ENCODE measurements at places on chromosomes 7 and 10.

- DNase-seq, result no peak
Observed at GRCh38 chr7:77482015-77482414, 55.1 kb upstream of the PTPN12 start.

GRCh38 chr7:1818575-1819258, 148.6 kb downstream of the ELFN1 start:
- peak; percentile 57 for DNase-seq

DNA sequence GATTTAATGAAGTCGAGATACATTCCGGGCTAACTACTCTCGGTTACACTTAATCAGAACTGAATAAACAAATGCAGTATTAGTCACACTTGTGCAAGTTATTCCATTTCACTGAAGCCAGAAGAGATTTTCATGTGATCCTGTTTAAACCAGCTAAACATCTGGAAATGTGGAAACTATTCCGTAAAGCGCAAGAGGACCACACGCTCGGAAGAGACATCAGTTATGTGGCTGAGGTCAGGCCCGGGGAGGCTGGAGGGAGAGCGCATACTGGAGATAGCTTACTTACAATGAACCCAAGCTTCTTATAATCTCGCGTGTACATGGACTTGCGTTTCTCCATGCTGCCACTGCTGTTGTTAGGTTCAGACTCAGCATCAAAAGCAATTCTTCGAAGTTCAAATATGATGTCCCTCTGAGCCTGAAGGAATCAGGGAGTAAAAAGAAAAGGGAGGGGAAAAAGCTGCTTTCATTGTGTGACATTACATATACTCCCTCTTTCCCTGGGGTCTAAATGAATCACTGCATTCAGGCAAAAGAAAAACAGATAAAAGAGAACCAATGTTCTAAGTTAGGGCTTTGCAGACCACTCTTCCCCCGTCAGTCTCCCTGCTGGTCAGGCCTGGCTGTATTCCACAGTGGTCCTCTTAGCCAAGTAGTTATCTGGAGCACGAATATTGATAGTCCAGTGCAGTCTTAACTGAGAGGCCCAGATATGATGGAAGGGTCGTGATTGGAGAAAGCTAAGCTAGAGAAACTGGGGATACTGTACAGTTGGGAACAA, 237.4 kb downstream of the ELMO1 start:
- DNase-seq, result no peak

- DNase-seq, result no peak
Observed at GRCh38 chr7:32093415-32094408, 23.5 kb upstream of the PDE1C start.

DNA sequence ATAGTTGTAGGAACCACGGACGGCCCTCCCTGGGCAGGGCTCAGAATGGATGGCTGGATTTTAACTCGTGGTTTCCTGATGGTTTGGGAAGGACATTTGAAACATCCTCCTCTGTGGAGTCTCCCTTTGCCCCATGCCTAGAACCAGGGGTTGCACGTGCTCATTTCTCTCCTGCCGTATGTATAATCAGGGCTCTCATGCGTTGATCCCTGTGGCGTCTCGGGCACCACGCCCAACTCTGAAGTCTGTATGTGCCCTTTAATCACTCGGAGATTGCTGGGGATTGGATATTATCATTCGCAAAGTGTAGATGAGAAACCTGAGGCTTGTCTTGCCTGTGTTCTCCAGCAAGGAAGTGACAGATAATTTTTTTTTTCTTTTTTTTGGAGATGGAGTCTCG, 257.1 kb downstream of the CAMK1D start:
- no peak for DNase-seq

- no peak for DNase-seq
Observed at GRCh38 chr7:80630608-80631405, 7.6 kb upstream of the CD36 start.

DNA sequence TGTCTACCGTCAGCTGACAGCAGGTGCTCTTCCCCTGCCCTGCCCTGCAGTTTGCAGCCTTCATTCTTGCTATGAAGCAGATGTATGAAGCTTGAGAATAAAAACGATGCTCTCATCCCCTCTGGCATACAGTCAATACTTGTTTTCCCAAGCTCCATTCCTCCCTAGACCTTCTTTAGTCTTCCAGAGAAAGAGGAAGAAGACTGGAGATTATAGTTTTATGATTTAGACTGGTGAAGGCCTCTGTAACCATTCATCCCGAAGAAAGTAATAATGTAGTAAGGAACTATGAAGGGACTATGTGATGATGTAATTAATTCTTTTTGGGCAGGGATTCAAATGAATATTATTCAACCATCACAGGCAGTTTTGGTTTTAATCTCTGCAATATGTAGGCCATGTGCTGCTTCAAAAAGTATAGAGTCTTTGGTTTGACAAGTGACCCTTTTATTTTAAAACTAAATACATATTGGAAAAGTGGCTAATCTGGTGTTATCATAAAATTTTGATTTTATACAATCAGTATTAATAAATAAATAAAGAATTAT, 242.4 kb upstream of the KIAA1217 start:
- no peak for DNase-seq

GRCh38 chr7:86207740-86208139, 436.0 kb upstream of the GRM3 start:
- DNase-seq, result no peak

DNA sequence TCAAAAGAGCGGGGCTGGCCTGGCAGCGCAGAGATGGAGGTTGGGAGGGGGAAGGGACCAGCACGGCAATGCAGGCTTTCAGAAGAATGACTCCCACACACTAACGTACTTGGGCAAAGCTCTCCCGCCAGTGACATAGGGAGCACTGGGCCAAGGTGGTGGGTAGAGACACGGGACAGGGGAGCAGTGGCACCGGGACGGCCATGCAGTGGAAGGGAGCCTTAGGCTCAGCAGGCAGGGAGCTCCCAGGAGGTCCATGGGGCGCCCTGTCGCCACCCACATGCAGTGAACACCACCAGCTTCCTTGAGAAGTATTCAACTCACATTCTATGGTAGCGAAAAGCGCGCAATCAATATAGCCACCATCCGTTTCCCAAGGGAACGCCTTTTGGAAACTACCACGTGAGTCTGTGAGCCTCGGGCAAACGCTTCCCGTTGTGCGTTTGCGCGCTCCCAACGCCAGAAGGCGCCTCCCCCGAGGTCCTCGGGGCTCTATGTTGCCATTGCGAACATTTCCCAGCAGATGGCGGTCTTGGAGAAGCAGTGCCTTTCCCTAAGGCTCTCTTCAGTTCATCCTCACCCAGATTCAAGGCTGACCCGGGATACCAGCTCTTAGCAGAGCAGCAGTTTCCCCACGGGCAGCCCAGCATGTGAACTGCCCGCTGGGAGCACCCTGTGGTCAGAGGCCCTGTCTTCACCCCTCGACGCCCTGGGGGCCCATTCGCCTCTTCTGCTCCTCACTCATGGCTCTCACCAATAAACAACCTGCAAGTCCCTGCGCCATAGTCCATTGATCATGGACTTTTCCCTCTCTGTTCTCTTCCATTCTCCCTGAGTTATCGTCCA, 16.4 kb upstream of the OPALIN start:
- peak; percentile 92 for DNase-seq

GRCh38 chr7:128206017-128206746, 34.9 kb upstream of the LEP start:
- DNase-seq, result no peak

DNA sequence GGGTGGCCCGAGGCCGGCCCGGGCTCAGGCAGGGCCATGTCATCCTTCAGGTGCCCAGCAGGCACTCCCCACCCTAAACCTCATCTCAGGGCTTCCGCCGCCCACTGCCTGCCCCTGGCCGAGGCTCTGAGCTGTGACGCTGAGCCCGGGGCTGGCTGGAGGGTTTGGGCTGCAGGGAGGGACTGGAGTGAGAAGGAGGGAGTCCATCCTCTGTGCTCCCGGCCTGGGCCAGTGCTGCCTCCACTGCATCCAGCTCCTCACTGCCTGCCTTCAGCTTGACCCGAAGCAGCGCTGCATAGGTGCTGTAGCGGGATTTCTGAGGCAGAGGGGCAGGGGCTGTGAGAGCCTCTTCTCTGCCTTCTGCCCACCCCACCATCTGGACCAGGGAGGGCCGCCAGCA, 7.6 kb downstream of the NFKB2 start:
- no peak for DNase-seq

DNA sequence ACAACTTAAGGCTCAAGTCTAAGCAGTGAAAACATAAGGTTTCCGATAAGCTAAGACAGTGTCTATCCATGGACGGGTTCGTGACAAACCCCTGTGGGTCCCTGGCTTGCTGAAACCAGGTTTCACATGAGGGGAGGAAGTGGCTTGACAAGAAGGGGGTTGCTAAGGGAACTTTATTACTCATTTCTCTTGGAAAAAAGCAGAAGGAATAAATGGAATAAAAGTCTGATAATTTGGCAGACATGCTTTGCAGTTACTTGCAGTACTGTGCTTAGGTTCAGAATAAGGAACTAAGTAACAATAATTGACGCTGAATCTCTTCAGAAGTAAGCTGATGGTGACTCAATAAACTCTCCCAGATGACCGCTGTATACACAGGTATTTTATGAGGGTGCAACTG, 34.7 kb downstream of the RBM17 start:
- no peak for DNase-seq

GRCh38 chr7:117135553-117135891, 182.2 kb downstream of the ST7 start:
- DNase-seq, result no peak

DNA sequence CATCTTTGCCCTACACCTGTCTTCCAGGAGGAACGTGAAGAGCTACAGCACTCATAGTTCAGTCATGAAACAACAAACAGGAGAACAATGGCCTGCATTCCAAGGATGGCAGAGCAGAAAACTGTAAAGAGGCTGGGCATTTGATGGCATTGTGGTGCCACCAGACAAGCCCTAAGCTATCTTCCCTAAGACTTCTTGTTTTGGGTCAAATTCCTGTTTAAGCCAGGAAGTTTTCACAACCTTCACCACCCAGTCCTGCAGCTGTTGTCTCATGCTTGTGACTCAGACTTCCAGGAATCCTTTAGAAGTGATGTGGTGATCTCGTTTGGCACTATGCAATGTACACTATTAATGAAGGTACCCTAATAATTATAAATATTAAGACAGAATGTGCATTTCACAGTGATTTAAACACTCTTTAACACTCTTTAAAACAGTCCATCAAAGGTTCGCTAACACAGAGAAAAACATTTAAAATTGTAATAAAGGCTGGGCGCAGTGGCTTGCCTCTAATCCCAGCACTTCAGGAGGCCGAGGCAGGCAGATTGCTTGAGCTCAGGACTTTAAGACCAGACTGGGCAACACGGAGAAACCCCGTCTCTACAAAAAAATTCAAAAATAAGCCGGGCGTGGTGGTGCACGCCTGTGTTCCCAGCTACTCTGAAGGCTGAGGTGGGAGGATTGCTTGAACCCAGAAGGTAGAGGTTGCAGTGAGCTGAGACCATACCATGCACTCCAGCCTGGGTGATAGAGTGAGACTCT, 2.7 kb upstream of the HERPUD2 start:
- DNase-seq, result no peak

GRCh38 chr10:110215286-110216170, 8.1 kb downstream of the MXI1 start:
- DNase-seq, result no peak

DNA sequence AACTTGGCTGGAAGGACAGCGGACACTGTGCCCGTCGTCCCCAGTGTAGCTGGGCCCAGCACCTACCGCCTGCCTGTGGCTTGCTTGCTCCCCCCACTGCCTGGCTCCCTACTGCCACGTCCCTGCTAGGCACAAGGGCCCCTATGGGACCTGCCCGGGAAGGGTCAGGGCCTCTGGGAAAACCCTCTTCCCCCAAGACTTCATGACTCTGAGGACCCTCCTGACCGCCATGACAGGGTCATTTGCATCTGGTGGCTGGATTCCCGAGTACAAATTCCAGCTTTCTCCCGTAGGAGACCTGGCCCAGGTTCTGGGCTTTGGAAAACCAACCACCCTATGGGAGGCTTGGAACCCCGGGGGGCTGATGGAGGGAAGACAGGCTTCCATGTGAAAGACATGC, 1.4 kb upstream of the MMD2 start:
- DNase-seq, result peak; percentile 71

DNA sequence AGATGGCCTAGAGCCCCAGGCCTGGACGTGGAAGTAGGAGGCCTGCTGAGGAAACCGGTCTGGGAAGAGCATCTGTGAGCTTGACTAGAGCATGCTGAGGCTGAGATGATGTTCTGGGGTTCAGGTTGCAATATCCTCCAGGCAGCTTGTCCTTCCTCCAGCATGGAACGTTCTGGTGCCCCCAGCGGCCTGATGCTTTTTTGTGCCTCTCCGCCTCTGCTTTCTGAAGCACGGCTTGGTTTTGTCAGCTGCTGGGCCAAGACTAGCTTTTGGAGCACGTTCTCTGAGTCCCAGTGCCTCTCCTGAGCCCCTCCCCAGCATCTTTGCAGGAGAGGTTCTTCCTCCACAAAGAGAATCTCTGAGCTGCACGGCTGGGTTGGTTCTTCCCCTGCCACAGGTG, 682.0 kb upstream of the FOXK1 start:
- no peak for DNase-seq

- DNase-seq, result no peak
Observed at GRCh38 chr10:72593963-72594362, 31.9 kb downstream of the MICU1 start.

DNA sequence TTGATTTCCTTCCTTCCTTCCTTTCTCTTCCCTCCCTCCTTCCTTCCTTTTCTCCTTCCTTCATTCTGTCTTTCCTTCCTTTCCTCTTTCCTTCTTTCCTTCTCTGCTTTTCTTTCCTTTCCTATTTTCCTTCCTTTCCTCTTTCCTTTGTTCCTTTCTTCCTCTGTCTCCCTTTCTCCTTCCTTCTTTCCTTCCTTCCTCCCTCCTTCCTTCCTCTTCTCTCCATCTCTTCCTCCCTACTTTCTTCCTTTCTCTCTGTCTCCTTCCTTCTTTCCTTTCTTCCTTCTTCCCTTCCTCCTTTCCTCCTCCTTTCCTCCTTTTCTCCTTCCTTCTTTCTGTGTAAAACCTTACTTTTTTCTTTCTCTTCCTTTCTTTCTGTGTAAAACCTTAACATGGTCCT, 32.3 kb upstream of the NPTX2 start:
- DNase-seq, result no peak

DNA sequence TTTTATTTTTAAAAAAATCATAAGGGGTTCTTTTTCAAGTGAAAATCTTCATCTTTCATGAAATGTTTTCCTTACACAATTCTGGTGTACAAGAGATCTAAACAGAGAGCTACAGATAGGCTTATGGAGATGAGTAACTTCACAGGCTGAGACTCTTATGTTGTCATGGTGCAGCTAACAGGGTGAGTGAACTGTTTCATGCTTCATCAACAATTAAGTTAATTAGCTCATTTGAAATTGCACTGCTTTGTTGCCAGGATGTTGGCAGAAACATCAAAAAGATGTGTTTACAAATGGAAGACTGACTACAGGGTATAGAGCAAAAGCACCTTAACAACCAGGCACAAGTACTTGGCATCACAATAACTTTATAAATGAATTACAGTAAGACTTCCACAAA, 230.8 kb downstream of the FOXP2 start:
- DNase-seq, result no peak

GRCh38 chr10:71704816-71705215, 14.8 kb downstream of the C10orf105 start:
- no peak for DNase-seq

DNA sequence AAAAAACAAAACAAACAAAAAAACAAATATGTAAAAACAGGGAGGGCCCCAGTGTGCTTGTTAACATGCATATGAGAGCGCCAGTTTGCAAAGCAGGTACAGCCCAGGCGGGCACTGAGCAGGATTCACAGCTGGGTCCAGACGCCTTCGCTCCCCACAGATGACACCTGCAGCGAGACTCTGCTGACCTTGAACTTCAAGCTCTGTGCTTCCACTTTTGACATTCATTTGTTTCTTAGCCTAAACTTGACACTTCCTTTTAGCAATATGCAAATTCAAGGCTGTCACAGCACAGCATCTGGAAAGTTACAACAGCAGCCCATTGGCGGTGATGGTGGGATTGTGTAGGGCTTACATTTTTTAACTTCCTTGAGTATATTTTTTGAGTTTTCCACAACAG, 88.8 kb upstream of the TNS3 start:
- no peak for DNase-seq
